Motor neuron (in vitro differentiated cells): ENCODE measurements at places on chromosomes 3 and 15. TPM values are rescaled to one million over a fixed set of nuclear protein-coding genes. Genes with fewer than 3 reads are reported as not detected.

The GOLGA8Q gene
- 0.63 and 0.65 TPM in 2 replicates for total RNA-seq

The OXTR gene
- total RNA-seq, result 1.0 TPM in 2 replicates

The ZBTB47 gene
- total RNA-seq, result 2.7 and 3.3 TPM in 2 replicates

The LCTL gene
- 0.67 and 1.2 TPM in 2 replicates for total RNA-seq

The STAB1 gene
- total RNA-seq, result 0.25 and 0.87 TPM in 2 replicates

The APBA2 gene
- total RNA-seq, result 23.3 and 27.6 TPM in 2 replicates

The PFN2 gene
- total RNA-seq, result 150 and 161 TPM in 2 replicates

The NR2E3 gene
- total RNA-seq, result 0.57 and 2.2 TPM in 2 replicates

The ADGRG7 gene
- not detected in 2 replicates for total RNA-seq

The COLQ gene
- total RNA-seq, result 1.6 and 2.8 TPM in 2 replicates

The CADM2 gene
- 19.2 and 21.7 TPM in 2 replicates for total RNA-seq

The RLBP1 gene
- not detected in 2 replicates for total RNA-seq

The CFAP44 gene
- total RNA-seq, result 3.8 and 4.5 TPM in 2 replicates

The CTXN2 gene
- total RNA-seq, result 0.63 and 0.85 TPM in 2 replicates

The XRN1 gene
- total RNA-seq, result 22.7 and 22.9 TPM in 2 replicates

The MCTP2 gene
- total RNA-seq, result 42.9 and 63.2 TPM in 2 replicates

The FOXL2 gene
- 0.05 and 0.16 TPM in 2 replicates for total RNA-seq

The IL17RD gene
- total RNA-seq, result 11.8 and 13.1 TPM in 2 replicates

The HTR3E gene
- total RNA-seq, result 0.13 TPM in 1 of 2 replicates, not detected in the other

The ATG3 gene
- 35.5 and 49.4 TPM in 2 replicates for total RNA-seq

The SPINT1 gene
- total RNA-seq, result 0.09 and 0.31 TPM in 2 replicates

The LRRIQ4 gene
- total RNA-seq, result 0.38 TPM in 1 of 2 replicates, not detected in the other

The ALDH1L1 gene
- 0.27 and 2.5 TPM in 2 replicates for total RNA-seq

The IGSF11 gene
- total RNA-seq, result 2.3 and 3.2 TPM in 2 replicates

The NOX5 gene
- 1.2 TPM in 2 replicates for total RNA-seq

The RFTN1 gene
- 2.9 and 3.0 TPM in 2 replicates for total RNA-seq

The ZPLD1 gene
- 0.89 and 1.4 TPM in 2 replicates for total RNA-seq

The SLTM gene
- total RNA-seq, result 100 and 110 TPM in 2 replicates

The OIP5 gene
- 8.2 and 8.5 TPM in 2 replicates for total RNA-seq

The GOLGA6L7 gene
- total RNA-seq, result 0.19 and 0.84 TPM in 2 replicates

The HYAL1 gene
- 16.3 and 25.2 TPM in 2 replicates for total RNA-seq

The GOLGA8G gene
- 0.05 and 0.47 TPM in 2 replicates for total RNA-seq

The STRA6 gene
- 7.1 and 9.7 TPM in 2 replicates for total RNA-seq

The SLC27A2 gene
- 1.6 and 1.8 TPM in 2 replicates for total RNA-seq

The PLCB2 gene
- 0.30 and 1.00 TPM in 2 replicates for total RNA-seq

The IQCH gene
- 11.2 and 14.8 TPM in 2 replicates for total RNA-seq

The EPHA6 gene
- 4.5 and 6.1 TPM in 2 replicates for total RNA-seq
